ENCODE measurements at places on chromosomes 7 and 10.
A peak's percentile ranks its signal among the peaks of the same experiment; 100 is the strongest.

- no peak for DNase-seq
Measured at GRCh38 chr10:120972259-120972658, 121.1 kb downstream of the WDR11 start.

- peak; percentile 14 for DNase-seq
Measured at GRCh38 chr7:18177815-18178660, 150.4 kb upstream of the PRPS1L1 start.

- DNase-seq = no peak
Measured at GRCh38 chr7:5627745-5628547, 153.5 kb downstream of the RNF216 start.

GRCh38 chr10:88934900-88935672 is 17.5 kb downstream of the ACTA2 start:
- peak; percentile 79 for DNase-seq

- peak; percentile 11 for DNase-seq
Measured at GRCh38 chr7:45092100-45092930, 3.5 kb upstream of the NACAD start.

DNA sequence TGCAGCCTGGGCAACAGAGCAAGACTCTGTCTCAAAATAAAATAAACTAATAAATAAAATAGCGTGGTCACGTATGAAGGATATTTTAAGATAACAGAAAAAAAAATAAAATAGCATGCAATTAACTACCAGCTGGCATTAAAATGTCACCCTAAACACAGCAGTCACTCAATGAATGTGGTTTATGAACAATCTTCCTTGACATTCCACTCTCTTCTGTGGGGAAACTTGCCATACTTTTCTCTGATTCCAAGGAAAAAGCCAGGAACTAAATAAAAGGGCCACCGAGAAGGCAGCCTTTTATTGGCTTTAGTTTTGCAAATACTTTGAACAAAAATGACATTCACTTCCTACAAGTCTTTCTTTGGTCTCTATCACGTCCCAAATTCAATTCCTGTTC is 266.6 kb downstream of the PARD3 start:
- DNase-seq = no peak

GRCh38 chr10:61837755-61838171 is 63.7 kb upstream of the ARID5B start:
- DNase-seq = peak; percentile 70

DNA sequence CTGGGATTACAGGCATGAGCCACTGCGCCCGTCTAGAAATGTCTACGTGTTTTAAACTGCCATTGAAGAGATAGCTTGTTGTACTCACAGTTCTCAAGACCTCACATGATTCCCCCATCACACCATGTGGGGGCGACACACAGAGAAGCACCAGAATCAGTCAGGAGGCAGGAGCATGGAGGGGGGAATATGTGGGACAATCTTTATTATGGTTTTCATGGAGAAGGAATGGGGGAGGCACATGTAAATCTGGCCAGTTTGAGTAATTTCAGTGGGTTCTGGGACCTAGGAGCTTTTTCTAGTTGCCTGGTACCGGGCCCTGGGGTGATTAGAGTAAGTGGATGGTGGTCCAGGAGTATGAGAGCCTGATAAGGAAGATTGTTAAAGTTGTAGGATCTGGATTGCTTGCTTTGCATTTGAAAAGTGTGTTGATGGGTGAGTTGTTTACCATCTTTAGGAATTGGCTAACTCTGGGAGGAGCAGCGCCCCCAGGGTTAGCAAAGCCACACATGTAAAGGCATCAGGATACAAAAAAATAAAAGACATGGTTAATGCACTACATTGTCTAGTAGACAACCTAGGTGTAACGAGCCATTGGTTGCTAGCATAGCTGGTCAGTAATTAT is 85.4 kb upstream of the SLC13A1 start:
- no peak for DNase-seq

DNA sequence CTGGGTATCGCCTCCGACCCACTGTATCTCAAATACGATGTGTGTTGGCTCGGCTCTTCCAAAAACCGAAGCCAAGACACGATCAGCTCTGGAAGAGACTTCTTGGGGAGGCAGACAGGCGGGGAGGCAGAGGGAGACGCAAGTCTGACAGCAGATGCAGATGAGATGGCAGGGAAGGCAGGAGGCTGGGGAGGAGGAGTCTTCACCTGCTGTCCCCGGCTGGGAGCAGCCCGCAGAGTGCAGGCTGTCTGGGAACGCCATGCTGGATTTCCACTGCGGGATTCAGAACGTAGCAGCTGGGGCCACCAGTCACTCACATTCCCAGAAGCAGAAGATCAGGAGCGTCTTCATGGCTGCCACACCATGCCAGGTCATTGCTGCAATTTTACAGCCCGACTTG is 29.4 kb downstream of the CTBP2 start:
- no peak for DNase-seq

DNA sequence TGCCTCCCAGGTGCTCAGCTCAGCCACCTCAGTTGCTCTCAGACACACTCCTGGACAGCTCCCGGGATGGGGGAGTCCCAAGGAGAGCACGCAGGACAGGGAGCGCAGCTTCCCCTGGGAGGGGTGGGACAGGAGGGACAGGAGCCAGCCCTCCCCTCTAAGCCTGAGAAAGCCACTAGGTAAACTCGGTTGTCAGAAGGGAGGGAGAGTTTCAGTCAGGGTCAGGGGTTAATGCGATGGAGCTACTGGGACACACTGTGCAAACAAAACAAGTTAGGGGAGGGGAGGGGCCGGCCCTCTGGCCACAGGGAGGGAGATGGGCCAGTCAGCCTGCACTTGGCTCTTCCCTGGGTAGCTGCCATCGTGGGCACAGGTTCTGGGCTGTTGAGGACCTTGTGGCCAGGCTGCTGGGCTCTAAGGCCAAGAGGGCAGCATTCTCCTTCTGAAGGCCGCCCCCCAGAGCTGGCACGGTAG is 31.1 kb downstream of the KAZALD1 start:
- DNase-seq = no peak

Data from fibroblast of skin of right biceps (primary cell).